ENCODE measurements at places on chromosomes 2 and 18.
A peak's percentile ranks its signal among the peaks of the same experiment; 100 is the strongest.

- no peak for DNase-seq
Measured at GRCh38 chr2:170573671-170574070, 141.5 kb upstream of the SP5 start.

DNA sequence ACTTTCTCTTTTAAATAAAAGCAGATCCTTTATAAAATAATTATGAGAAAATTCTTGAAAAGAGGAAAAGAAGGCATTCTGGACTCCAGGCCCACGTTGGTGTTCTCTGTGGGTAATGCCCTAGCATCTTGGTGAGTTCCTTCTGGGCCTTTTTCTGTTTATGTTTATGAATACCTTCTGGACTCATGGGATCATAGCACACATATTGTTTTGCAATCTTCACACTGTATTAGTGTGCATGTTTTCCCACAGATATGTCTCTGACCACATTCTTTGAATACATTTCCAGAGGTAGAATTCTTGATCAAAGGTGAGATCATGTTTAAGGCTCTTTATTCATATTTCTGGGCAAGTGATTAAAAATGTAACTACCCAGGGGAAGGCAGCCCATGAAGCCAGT is 15.9 kb downstream of the GLI2 start:
- DNase-seq = no peak

- peak; percentile 24 for DNase-seq
Measured at GRCh38 chr2:65320042-65320725, 92.6 kb downstream of the ACTR2 start.

- peak; percentile 50 for DNase-seq
Measured at GRCh38 chr2:130336877-130337734, 5.6 kb upstream of the IMP4 start.

- no peak for DNase-seq
Measured at GRCh38 chr2:70420143-70420542, 118.3 kb upstream of the FAM136A start.

- no peak for DNase-seq
Measured at GRCh38 chr2:163259489-163259888, 420.9 kb upstream of the KCNH7 start.

DNA sequence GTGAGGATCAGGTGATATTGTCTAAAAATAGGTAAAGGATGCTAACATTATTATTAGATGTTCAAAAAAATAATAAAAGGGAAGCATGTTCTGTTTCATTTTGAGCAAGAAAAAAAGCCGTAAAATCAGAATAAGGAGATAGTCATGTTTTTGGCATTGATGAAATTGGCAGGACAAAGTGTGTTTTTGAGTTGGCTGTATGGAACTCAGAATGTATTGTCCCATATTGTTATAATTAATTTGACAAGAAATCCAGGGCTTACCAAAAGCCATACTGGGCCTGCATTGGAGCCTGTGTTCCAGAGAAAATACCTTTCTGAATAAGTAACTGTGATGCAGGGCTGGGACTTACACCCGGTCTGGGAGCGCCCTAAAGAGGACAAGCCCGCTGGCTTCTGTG is 232.0 kb downstream of the AGAP1 start:
- no peak for DNase-seq

DNA sequence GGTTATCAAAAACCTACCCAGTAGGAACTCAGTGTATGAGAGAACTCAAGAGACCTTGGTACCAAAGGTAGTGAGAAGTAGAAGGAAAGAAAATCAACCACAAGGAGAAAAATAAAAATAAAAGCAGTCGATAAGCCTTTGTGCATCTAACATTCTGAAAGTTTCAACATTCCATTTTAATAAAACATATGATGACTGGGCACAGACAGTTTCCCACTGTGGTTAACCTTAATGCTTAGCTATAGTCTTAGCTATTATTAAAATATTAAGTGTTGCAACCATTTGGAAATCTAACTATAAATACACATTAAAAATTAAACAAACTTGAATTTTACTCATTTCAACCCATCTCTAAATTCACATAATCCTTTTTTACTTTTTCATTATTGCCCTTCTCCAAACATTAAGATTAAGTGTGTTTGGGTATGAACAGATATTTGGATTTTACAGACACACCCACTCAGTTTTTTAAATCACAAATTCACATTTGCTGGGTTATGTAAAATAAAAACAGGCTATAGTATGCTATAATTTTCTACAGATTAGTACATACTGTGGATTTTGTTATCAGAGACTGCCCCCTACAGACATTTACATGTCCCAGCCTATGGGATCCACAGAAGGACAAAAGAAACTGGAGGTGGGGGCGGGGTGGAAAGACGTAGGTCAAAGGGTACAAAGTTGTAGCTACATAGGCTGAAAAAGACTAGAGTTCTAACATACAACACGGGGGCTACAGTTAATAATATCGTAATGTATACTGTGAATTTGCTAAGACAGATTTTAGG is 32.8 kb downstream of the SRBD1 start:
- peak; percentile 83 for DNase-seq

DNA sequence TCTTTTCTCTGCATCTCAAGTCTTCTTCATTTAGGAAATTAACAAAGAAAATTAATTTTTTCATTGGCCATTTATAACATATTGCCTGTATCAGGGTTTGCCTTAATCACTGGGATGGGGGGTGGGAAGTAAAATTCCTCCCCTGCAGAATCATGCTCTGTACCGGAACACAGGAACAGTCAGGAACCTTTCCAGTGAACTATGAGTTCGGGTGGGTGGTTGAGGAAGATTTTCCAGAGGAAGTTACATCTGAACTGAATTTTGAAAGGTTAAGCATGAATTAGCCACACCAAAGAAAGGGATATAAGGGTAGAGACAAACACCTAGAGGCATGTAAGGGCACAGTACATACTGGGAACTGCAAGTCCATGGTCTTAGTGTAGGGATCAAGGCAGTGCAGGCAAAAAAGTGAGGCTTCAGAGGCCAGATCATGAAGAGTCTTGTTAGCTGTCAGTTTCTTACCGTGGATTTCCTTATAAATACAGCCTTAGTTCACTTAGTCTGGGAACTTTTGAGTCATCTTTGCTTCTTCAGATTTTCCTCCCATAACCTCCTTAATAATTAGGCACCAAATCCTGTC is 55.6 kb downstream of the FAM117B start:
- no peak for DNase-seq

DNA sequence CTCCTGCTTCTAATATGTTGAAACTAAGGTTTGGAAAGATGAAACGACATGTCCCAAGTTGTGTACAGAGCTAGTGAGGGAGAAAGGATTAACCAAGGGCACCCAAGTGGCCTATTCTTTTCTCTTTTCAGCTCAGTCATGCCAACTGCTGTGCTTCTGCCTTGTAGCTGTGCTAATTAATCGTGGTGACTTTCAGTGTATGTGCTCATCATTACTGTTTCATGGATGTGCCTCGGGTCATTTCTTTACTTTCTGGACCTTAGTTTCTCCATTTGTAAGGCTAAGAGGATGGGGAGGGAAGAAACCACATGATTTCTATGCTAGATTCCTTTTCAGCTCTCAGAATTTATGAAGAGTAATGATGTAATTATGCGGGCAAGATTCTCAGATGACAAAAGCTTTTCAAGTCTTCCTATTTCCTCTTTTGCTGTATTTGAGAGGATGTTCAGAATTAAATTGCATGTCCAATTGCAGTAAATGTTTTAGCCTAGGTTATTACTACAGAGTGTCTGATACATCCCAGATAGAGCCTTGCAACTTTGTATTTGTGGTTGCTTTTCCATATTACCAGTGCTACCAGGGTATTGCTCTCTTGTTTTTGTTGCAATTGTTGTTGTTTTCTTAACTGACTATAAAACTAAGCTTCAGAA is 621.2 kb downstream of the CNTNAP5 start:
- DNase-seq = no peak
